ENCODE measurements at places on chromosomes 5 and 9.

DNA sequence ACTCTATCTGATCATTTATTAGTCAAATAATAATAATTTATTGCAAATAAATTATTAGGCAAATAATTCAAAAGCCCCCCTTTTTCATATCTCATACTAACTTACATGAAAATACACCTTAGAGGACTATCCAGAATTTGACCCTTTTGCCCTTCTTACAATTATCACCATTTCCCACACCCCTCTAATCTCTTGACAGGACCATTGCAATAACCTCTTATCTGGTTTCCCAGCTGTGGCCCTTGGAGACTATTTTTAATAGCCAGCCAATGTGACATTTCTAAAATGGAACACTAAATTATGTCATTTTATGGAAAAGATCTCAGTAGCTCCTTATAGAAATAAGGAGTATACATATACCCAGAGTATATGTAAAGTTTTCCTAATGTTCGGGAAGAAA lies 588.4 kb upstream of the COX7C start:
- no peak for DNase-seq

GRCh38 chr9:19513671-19514275 lies 105.0 kb downstream of the ACER2 start:
- no peak for DNase-seq

DNA sequence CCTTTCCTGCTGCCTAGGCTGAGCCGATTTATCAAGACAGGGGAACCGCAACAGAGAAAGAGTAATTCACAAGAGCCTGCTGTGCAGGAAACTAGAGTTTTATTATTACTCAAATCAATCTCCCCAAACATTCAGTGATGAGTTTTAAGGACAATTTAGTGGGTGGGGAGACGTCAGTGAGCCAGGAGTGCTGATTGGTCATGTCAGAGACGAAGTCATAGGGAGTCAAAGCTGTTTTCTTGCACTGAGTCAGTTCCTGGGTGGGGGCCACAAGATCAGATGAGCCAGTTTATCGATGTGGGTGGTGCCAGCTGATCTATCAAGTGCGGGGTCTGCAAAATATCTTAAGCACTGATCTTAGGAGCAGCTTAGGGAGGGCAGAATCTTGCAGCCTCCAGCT lies 19.0 kb downstream of the SNX24 start:
- no peak for DNase-seq

- no peak for DNase-seq
Observed at GRCh38 chr5:14261235-14261634, 118.1 kb downstream of the TRIO start.

DNA sequence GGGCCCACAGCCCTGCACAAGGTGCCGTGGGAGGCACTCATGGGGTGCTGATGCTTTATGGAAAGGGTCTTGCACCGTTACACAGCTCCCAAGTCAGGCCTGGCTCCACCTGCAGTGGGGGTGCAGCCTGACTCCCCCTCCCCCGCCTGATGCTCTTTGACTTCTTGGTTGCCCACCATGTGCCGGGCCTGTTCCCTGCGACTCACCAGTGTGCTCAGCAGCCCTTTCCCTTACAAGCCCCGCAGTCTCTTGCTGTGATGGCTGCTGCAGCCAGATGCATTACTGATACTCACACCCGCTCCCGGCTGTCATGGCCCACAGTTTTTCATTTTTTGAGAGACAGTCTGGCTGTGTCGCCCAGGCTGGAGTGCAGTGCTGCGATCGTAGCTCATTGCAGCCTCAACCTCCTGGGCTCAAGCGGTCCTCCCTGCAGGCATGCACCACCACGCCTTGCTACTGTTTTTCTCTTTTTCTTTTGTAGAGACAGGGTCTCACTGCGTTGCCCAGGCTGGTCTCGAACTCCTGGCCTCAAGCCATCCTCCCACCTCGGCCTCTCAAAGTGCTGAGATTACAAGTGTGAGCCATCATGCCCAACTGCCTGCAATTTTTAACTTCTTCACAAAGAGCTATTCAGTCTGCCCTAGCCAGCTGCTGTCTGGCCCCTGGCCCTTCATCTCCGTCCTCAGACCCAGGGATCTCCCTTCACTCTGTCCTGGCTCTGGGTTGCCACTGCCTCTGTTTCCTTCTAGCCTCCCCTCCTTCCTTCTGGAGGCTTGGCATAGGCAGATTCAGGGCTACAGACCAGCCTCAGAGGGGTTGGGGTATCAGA lies 109.5 kb downstream of the RXRA start:
- DNase-seq = peak; percentile 47

DNA sequence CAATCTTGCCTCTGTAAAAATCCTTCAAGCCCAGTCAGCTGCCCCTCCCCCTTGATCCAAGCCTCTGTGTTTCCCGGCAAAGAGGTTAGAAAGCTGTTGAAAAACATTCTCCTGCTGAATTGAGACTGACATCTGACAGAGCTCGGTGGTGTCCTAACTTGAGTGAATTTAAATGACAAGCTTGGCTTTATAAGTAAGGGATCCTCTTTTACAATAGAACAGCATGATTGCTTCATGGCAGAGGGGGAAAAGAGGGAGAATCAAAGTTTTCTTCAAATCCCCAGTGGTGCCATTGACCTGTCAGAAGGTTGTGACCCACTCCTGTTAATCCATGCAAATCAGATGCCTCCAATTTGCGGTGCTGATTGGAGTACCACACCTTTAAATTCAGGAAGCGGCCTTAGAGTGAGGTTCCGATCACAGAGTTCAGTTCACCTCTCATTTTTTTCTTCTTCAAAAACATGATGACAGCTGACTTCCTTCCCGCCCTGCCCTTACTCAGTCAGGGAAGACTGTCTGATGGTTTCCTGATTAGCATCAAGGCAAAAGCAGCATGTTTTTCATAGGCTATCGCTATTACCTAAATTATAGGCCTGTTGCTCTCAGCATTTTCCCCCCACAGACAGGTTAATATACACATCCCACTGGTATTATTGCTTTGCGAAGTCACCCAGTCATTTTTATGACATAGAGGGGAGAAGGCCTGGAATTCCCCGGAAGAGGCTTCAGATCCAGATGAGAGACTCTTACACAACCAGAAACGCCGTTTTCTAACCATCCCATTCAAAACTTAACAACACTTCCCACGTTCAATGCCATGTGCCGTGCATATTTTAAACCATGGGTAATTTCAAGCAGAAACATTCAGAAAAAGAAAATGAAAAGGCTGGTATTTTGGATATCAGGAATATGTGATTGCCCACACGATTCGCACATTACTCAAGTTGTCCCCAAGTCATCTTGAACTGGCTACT lies 141.4 kb downstream of the EBF1 start:
- DNase-seq = no peak

Measured in substantia nigra (tissue), 51 donors.